DMS53 (cell line): ENCODE measurements at places on chromosomes 3 and 15.

- DNase-seq, result no peak
Observed at GRCh38 chr3:18645619-18646018, 220.5 kb upstream of the SATB1 start.

GRCh38 chr3:8307545-8308110 lies 194.0 kb upstream of the LMCD1 start:
- peak; percentile 73 for DNase-seq

GRCh38 chr15:69812861-69813261 lies 284.9 kb downstream of the TLE3 start:
- DNase-seq, result no peak

- peak; percentile 63 for DNase-seq
Observed at GRCh38 chr3:23805633-23806533, at the start of gene UBE2E1. Gene UBE2E1, plus strand, starts transcription at chr3:23805955. Its CDS starts 1,315 bp downstream, at chr3:23807270.

- DNase-seq, result no peak
Observed at GRCh38 chr3:50575372-50575771, 6.0 kb downstream of the HEMK1 start.

DNA sequence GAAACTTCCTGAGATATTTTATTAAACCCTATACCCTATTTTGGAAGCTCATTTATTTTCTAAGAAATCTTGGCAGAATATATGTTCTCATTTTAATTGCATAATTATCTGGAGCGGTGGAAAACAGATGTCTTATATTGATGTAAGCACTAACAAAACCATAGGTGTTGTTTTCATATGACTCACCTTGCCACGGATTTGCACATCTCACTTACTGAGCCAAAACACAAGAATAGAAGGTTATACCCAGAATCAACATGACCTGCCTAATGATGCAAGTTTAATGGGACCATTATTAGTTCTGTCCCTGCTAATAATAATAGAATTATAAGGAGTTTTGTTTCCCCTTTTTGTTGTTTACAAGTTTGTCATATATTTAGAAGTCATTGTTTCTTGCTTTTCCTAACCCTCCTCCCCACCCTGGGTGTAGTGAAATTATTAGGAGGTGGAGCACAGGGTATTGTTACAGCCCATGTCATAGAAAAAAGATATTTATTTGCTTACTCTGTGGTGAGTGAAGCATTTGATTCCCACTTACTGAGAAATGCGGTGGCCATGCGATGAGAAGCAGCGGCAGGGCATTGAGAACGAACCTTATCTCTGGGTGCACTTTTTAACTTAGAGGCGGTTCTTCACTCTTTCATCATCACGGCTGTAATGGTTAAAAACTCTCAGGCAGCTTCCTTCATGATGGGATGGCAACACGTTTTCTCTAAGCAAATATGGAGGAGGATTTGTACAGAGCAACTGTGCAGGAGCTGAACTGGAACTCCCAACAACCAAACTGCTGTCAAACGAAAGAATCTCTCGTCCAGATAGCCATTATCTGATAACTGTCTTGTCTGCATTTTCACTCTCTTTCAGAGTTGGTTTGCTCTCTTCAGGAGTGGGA lies 521 bp downstream of the IL5RA start:
- DNase-seq, result peak; percentile 42

DNA sequence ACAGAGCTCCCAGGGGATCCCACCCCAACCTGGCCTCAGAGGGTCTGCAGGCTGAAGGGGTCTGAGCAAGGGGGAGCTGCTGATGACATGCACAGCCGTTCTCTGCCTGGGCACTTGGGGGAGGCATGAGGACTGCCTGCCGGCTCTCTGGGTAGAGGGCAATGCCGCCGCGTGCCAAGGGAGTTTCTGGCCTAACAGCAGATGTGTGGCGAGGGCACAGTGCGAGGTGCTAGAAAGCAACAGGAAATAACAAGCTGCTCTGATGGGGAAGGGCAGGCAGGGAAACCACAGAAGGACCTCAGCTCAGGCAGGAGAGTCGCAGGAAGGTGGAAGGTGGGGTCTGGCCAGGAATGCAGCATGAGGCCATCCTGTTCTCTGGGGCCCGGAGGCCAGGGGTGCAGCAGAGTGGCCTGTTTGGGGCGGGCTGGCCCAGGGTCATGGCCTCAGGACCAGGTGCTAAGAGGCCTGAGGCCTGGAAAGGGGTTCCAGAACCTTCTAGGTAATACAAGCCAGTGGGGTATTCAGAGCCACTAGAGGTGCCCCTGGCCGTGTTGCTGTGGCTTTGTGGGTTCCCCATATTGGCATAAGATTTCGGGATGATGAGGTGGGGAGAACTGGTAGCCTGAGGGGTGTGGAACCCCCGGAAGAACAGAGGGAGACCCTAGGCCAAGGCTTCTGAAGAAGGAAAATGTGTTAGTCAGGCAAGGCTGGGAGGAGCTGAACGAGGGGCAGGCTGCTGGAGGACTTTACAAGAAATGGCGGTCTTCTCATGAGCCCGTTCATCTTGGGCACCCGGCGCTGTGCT lies 41.2 kb downstream of the RGMA start:
- no peak for DNase-seq

DNA sequence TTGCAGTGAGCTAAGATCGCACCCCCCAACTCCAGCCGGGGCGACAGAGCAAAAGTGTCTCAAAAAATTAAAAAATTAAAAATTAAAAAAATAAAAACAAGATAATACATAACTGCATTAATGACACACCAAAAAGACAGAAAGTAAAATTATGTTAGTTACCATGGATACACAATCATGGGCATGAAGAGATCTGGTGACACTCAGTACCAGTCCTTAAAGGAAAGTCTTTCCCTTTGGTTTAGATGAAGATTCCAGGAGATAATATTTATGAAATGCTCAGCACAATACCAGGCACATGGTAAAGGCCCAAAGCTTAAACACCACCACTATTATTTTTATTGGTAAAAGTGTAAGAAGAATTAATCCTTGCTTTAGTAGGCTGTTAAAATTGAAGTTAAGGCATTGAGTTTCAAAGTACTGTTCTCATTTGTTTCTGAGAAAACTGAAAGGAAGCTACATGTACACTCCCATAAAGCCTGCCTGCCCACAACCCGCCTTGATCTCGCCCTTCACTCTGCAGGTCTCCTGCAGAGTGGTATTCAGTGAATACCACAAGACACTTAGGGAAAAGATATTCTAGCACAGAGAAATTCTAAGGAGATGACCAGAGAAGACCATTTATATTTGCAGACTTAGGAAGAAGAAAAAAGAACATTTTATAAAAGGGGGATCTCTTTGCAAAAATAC lies 52.3 kb downstream of the SUCLG2 start:
- DNase-seq, result no peak

GRCh38 chr3:104438706-104439105 lies 928.0 kb upstream of the ALCAM start:
- DNase-seq, result no peak

GRCh38 chr3:125965505-125965904 lies 3.5 kb upstream of the ROPN1B start:
- DNase-seq, result no peak

DNA sequence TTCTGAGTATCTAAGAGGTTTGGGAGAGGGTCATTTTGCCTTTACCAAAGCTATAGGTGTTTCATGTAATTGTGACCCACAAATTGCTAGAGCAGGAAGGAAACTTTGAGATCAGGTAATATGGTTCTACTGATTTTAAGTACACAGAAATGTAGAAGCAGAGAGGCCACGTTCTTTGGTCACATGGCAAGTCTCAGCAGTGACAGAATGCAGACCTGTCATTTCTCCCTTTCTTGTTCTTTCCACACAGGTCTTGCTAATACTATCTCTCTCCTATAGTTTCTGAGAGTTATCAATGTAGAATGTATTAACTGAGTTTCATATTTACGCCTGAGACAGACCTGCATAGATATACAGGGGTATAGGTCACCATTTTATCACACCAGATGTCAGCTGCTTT lies 10.9 kb upstream of the RTP1 start:
- no peak for DNase-seq

GRCh38 chr3:6262010-6262409 lies 598.9 kb upstream of the GRM7 start:
- peak; percentile 73 for DNase-seq

DNA sequence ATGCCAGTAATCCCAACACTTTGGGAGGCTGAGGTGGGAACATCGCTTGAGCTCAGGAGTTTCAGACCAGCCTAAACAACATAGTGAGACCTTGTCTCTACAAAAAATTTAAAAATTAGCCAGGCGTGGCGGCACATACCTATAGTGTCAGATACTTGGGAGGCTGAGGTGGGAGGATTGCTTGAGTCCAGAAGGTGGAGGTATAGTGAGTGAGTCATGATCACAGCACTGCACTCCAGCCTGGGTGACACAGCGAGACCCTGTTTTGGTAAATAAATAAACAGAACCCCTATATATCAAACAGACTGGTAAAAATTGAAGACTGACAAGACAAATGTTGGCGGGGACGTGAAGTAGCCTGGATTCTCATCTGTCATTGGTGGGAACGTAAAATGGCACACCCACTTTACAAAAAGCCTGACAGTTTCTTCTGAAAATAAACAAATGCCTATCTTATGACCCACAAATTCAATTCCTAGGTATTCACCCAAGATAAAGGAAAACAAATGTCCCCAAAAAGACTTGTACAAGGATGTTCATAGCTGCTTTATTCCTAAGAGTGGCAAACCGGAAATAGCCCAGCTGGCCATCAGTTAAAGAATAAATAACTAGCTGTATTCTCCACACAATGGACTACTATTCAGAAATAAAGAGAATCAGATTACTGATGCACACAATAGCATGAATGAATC lies 47.0 kb upstream of the GK5 start:
- DNase-seq, result no peak

DNA sequence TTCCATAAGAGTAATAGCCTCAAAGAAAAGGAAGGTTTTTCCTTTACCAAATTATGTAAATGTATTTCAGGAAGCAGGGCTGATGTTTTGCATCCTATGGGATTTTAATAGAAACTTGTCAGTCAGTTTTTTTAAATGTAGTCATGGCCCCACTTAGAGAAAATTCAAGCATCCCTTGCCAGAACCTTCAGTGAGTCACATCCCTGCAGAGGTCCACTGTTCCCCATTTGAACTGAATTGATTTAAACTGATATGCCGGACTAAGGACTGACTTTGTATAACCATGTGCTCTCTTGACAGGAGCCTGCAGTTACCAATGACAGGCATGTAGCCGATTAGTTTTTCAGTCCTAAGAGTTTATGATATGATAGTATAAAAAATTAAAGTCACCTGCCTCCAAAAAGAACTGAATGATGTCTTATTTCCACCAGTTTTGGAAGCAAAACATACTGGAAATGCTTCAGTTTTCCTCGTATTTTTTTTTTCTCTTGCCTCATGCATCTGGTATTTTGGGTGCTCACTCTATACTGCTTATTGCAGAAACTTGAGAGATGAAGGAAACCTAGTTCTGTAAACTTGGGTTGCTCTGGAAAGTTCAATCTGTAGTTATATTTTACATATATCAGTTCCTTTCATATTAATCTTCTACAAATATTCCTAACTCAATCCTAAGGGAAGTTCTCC lies 30.7 kb downstream of the LRTM1 start:
- no peak for DNase-seq

DNA sequence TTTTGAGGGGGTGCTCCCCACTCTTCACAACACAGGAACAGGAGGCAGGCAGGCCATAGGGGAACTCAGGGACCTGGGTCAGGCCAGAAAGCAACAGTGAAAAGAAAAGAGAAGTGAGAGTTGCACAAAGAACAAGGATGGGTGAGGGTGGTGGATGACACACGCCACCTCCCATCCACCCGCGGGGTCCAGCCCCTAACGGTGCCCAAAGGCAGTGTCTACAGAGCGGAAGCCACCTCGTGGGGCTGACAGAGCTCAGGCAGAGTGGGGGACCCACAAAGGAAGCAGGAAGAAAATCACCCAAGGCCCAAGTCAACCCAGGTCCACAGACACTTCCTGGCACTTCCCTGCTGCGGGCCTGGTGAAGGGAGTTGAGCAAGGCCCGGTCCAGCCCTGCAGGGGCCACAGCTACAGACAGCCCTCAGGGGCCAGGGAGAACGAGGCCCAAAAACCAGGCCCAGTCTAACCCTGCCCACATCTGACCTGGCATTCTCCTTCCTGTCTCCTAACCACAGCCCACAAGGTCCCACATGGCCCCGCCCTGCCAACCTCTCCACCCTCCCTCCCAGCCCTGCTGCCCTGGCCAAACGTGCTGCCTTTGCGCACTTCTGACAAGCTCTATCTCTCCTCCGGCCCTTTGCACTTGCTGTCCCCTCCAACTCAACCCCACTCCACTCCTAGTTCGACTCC lies 5.9 kb downstream of the NUP210 start:
- peak; percentile 1 for DNase-seq

DNA sequence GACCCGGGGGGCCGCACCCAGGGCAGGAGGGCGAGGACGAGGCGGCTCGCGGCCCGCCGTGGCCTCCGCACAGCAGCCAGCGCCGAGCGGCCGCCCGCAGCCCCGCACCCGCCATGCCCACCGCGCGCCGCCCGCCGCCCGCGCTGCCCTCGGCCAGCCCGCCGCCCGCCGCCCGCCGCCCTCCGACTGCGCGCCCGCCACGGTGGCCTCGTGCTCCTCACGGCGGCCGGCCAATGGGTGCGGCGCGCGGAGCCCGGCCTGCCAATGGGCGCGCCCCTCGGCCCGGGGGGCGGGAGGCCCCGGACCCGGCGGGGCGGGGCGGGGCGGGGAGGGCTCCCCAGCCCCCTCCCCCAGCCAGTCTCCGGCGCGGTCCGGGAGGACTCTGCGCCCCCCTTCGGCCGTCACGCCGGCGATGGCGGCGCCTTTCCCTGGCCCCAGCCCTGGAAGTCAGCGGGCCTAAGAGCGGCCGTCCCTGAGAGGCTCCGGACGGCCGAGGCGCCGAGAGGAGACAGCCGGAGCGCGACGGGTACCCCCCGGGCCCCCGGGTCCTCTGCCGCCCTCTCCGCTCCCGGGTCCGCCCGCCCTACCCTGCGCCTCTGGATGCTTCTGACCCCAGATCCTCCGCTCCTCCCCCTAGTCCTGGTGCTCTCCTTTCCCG lies at the start of gene NT5DC2:
NT5DC2 (minus strand) TSS at position 235 of the 658 bp plus-strand sequence; CDS start at position 115, 120 bp downstream.
- DNase-seq, result peak; percentile 75

DNA sequence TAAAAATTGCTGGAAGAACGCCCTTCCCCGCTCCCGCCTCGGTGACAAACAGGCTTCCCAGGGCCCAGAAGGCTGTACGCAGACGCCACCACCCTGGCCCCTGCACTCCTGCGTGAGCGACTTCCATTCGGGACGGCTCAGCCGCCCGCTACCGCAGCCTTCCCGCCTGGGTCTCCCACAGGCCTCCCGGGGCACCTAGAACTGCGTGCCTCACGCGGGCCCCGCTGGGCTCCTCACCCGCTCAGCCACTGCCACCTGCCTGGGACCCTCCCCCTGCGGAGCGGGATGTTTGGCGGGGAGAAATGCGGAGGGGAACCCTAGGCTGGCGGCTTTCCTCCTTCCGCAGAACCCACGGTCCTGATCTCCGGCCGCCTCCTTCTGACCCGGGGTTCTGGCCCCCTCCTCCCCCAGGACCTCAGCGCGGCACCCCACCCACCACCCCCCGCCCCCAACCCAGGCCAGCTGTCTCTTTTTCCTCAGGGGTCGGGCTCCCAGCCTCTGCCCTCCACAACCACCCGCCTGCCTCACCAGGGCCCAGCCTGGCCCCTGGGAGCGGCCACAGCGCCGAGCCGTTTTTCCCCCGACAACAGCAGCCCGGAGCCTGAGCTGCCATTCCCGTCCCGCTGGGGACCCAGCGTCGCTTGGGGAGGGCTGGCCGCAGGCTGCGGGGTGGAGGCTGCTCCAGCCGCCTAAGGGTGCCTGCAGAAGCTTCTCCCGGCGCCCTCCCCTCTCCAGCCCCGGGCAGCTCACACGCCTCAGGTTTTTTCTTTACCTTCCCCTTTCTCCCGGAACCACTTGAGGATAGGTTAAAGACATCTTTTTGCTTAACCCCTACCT lies 27.6 kb upstream of the RAB7A start:
- DNase-seq, result peak; percentile 79

GRCh38 chr3:111904376-111905241 lies 45.5 kb downstream of the PHLDB2 start:
- DNase-seq, result peak; percentile 44
